Activated CD8-positive, alpha-beta memory T cell treated with anti-CD3 and anti-CD28 coated beads for 48 hours (primary cell): ENCODE measurements at places on chromosomes 4 and X.

DNA sequence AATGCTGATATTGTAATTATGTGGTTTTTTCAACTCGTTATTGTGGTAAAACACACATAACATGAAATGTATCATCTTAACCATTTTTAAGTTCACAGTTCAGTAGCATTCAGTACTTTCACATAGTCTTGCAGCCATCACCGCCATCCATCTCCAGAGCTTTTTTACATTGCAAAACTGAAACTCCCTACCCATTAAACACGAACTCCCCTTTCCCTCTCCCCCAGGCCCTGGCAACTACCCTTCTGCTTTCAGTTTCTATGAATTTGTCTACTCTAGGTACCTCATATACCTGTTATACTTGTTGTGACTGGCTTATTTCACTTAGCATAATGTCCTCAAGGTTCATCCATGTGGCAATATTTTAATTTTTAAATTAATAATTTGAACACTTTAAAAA is 380.6 kb downstream of the MAPK10 start:
- DNase-seq, result no peak

DNA sequence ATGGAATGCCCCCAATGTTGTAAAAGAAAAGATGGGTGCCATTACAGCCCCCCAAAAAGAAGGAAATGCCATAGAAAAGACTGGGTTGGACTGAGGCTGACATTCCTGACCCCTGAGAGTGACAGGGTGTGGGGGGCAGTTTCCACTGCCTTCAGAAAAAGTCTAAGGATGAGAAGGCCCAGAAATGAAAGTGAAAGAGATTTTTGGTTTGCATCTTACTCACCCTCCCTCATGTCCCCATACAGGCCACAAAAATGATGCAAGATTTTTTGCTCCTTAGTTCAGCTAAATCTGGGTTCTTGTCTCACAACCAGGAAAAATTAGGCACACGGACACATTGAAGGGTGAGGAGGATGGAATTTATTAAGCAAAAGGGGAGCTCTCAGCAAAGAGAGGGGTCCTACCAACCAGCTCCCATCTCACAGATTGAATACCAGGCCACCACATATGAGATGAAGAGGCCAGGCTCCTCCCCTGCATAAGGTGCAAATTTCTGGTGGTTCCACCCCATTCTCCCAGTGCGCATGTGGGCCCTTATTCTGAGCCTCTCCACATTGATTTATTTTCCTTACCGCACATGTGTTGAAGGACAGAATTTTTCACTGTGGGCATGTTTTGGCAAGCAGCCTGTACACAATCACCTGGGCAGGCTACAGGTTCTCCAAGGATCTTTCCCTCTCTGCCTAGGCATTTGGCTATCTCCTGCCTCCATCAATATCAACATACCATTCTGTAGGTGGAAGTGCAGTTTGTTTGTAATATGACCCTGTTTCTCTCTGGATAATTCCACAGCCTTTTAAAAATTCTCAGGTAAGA is 18.8 kb downstream of the PPP4R3C start:
- no peak for DNase-seq

DNA sequence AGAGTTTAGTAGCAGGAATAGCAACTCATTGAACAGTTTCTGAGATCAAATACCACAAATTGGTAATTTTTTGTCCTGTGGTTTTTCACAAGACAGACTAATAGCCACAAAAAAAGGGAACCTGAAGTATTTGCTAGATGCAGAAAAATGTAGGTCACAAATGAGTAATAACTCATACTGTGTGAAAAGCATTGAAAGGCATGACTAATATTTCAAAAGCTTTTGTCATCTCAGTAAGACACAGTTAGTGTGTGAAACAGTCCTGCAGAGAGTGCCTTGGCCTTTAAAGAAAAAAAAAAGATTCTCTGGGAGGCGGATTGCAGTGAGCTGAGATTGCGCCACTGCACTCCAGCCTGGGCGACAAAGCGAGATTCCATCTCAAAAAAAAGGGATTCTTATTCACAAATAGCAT is 31.4 kb upstream of the SLC25A31 start:
- DNase-seq, result no peak

DNA sequence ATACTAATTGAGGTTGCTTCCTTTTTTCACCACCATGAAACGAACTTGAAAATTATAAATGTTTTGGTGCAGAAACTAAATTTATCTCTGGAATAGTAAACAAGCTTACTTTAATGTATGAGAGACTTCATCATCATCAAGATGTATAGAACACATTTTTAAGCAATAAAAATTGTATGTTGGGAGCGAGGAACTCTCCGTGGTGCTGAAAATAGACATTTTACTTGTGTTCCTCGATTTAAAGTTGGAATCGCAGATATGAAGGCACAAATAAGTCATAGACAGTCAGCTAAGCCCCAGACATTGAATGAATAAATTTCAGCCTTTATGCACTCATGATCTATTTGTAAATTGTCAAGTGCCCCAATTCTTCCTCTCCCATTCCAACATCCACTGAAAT is 310.7 kb downstream of the STK32B start:
- DNase-seq, result no peak

- DNase-seq, result no peak
Observed at GRCh38 chr4:102163404-102164140, 181.7 kb downstream of the SLC39A8 start.

GRCh38 chr4:154160519-154161301 is 330.9 kb downstream of the DCHS2 start:
- no peak for DNase-seq

GRCh38 chr4:159429693-159430035 is 326.8 kb downstream of the RAPGEF2 start:
- DNase-seq, result no peak

DNA sequence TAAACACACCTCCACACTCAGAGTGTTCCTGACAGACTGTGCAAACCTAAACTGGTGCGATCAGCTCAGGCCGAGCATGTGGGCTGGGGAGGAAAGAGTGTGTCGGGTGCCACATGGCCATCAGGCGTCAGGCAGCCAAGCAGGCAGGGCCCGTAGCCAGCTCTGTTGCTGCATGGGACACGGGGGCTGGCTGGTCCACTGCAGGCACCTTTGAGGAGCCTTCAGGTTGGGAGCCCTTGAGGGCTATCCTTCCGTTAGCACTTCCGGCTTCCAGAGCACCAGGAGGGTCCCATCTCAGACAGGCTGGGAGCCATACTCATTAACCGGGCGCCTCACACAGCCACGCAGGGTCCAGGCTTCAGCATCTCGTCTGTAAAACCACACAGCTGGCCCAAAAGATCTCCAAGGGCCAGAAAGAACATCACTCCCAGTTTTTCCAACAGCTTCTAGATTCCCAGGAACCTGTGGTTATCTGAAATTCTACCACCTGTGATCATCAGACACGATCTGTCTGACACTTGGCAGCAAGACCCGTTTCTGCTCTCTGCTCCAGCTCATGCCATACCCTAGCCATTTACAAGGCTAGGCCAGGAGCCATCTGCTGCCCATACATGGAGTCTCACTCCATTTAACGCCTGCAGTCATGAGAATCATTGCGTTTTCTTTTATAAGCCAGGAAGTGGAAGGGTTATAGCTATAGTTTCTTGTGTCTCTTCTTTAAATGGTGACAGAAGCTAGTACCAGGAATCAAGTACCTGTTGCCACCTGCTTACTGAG is 87.5 kb downstream of the NSUN7 start:
- no peak for DNase-seq

DNA sequence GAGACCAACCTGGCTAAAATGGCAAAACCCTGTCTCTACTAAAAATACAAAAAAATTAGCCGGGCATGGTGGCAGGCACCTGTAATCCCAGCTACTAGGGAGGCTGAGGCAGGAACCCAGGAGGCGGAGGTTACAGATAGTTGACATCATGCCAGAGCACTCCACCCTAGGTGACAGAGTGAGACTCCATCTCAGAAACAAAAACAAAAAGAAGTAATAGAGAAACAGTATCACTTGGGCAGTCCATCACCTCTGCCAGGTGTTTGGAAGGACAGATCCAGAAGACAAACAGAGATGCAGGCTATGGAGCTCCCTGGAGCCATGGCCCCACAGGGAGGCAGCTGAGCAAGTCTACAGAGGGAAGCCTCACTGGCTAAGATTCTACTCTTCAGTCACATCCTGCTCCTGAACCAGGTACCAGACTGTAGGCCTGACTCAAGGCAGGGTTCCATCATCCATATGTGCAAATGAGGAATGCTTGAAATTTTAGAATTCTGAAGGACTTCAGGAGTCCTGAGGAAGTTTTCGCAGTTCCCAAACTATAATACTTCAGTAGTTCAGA is 81.4 kb upstream of the CPEB2 start:
- no peak for DNase-seq

DNA sequence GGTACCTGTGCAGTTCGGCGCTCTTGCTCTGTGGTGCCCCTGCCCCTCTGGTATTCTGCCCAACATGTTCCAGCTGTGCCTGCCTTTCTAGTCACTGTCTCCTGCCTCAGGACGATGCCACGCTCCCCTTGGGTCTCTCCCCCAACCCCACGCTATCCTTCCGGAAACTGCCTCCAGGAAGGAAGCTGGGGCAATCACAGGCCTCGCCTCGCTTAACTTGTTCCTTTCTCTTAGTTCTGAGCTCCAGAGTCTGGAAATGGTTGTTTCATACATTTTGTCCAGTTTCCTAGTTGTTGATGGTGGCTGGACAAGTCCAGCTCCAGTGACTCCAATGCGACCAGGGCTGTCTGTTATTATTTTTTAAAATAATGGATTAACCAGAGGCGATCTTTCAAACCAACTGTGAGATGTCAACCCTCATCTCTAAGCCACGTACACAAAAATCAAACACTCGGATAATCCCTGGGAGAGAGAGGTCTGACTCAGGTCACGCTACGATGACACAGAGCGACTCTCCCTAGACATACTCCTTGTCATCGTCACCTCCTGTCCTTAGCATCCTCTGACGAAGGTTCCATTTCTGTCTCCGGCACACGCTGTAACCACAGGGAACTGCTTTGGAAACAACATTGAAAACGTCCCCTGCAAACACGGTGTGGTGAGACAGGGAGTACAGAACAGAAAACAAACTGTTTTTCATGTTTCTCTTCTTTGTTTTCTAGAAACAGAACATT is 62.5 kb downstream of the ABLIM2 start:
- no peak for DNase-seq

DNA sequence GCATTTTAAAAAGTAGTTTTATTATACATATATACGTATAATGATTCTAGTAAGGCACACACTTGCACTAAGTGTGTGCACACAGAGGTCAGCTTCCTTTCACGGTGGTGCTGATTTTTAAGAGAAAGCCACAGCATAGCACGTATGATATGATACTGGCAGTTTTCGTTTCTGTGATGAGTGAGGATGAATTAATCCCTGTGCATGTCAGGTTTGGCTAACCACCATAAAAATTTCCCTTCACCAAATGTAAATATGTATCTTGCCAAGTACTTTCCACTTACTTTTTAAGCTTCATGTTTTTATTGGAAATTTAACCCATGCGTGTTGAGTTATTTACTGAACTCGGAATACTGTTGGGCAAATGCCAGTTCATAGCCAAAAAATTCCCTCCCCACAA is 84.6 kb downstream of the SYNPO2 start:
- no peak for DNase-seq

DNA sequence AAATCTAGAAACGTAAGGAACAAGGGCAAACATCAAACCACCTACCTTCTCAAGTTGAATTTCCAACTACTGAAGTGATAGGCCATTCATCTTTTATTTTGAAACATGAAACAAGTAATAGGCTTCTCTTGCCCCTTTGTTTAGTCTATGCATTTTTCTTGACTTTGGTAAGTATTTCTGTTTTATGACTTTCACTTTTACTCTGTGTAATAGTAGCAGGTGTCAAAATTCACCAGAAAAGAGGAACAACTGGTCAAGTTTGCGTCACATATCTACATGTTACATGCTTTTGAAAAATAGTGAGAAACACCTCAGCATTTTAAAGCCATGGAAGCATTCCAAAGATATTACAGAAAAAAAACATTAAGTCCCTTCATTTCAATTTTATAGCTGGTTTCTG is 157.1 kb upstream of the FTHL17 start:
- DNase-seq, result no peak

DNA sequence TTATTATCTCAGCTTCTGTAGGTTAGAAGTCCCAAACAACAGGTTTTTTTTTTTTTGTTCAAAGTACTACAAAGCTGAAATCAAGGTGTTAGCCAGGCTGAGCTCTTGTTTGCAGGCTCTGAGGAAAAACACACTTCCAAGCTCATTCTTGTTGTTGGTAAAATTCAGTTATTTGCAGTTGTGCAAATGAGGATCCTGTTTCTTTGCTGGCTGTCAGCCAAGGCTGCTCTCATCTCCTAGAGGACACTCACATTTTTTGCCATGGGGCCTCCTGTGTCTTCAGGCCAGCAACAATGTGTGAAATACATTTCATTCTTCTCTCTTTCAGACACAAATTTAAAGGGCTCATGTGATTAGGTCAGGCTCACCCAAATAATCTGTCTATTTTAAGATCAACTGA is 60.3 kb upstream of the HSD17B10 start:
- no peak for DNase-seq

DNA sequence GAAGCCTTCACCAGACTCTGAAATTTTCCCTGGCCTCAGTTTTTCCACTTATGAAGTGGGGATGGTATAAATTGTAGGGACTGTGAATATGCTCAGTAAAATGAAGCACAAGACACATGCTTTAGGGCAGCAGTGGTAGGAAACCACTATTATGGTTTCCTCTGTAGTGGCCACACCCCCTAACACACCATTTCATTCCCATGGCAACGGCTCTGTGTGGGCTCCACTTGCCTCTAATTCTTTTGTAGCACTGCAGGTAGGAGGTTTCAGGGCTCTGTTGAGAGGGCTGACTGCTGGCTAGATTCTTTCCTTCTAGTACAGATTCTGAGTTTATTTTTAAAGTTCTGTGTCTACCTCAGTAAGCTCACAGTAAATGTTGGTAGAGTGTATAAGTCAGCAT is 3.5 kb upstream of the VMA21 start:
- no peak for DNase-seq

GRCh38 chr4:38366456-38366855 is 297.5 kb upstream of the KLF3 start:
- no peak for DNase-seq

DNA sequence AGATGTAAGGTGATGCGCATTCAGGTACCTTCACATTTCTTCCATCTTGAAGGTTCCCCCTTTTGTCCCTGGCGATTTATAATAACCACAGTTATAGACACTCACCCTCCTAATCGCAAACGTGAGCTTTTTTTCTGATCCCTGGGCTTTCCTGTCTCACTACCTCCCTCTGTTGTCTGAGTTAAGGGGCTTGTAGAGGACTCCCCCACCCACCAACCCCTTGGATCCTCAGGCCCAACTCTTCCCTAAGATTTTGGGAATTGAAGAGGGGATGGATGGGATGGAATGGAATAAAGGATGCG is 1.4 kb downstream of the CNKSR2 start:
- DNase-seq, result no peak

- DNase-seq, result no peak
Observed at GRCh38 chr4:33149658-33150524, 2429.7 kb downstream of the PCDH7 start.

- DNase-seq, result no peak
Observed at GRCh38 chr4:143771269-143771668, 70.8 kb upstream of the FREM3 start.

DNA sequence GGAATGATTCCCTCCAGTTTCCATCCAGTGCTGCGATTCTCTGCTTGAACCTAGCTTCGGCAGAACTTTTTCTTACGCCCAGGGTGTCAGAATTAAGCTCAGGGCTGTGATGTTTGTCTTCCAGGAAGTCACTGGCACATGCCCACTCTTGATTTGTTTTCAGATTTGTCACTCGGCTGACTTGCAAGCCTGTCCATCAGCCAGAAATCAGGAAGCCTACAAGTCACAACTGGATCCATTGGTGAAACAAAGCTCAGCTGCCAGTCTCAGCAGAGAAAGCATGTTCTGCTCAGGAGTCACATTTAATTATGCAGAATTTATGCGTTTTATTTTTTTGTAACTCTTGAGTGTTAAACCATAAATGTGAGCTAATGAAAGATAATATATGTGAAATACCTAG is 38.2 kb upstream of the PNPLA4 start:
- DNase-seq, result no peak
